ENCODE measurements at places on chromosomes 5 and 9.
A peak's percentile ranks its signal among the peaks of the same experiment; 100 is the strongest.

DNA sequence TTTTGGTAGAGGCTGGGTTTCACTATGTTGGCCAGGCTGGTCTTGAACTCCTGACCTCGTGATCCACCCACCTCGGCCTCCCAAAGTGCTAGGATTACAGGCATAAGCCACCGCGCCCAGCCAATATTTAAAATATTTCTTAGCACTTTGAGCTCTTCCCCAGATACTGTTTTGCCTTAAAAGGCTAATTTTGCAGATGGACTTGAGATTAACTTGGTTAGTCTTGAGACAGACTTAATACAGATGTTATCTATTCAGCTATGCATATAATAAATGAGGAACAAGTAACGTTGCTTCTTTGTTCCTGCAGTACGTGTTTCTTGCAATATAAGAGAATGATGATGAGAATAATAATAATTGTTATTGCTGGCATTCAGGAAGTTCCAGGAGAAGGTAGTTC, 56.3 kb downstream of the PCSK5 start:
- DNase-seq: no peak

- no peak for DNase-seq
Measured at GRCh38 chr9:126055381-126055985, 271.1 kb upstream of the MVB12B start.

DNA sequence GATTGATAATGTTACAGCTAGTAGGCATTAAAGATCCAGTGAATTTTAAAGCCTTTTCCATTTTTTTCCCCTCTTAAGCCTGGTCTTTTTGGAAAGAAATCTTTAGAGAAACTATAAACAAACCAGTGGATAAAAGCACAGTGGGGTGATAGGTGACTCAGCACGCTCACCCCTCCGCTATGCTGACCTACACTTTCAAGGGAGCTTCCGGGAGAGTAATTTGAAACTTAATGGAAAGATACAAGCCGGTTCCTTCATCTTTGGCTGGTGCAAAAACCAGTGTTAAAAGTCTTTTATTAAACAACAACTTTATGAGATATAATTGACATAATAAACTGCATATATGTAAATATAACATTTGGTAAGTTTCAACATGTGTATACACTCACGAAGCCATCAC, 27.0 kb upstream of the ALDOB start:
- DNase-seq: no peak

DNA sequence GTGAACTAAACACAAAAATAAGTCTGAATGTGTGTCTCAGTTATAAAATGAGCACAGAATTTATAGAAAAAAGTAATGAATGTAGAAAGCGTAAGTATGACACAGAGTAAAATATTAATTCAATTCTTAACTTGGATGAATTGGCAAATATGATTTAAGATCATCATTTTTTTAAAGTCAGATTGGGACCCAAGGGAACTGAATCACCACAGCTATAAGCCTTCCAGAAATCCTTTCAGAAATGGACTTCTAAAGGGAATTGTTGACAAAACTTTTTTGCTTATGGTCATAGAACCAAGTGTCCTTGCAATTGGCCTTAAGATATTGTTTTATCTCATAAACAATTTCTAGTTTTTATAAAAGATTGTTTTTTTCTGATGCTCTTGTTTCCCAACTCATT, 495.1 kb upstream of the DAB2 start:
- DNase-seq: no peak

DNA sequence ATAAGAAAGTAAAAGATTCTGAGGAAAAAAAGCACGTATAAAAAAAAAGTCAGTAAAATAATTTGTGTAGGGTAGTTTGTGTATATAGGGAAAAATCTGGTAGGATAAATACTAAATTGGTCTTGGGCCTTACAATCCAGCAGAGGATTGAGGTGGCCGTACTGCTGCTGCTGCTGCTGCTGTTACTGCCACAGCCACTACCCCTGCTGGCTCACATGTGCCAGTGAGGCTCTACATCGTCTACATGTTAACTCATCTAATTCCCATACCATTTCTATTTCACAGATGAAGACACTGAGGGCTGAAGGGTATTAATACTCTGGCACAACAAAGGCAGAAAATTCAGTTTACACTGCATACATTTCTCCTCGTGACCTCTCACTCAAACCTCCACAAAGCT, 928.5 kb downstream of the TLE4 start:
- no peak for DNase-seq

- no peak for DNase-seq
Measured at GRCh38 chr9:90855208-90855902, 53.7 kb downstream of the SYK start.

DNA sequence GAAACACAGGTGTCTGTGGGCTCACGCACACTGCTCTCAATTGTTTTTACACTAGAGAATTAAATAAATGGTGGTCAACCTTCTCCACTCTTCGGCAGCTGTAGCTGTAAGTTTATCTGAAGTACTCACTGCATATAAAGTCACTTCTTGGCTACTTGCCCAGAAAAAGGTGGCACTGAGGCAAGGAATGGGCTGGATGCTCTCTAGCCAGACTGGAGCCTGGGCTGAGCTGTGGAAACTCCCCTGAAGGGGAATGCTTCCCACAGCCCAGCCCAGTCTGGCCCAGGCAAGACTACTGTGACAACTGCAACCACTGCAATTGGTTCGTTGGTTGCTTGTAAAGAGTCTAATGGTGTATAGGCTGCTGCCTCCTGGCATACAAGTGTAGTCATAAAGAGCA, 4.5 kb downstream of the LEAP2 start:
- no peak for DNase-seq

GRCh38 chr9:95947118-95947517, 71.6 kb downstream of the ERCC6L2 start:
- DNase-seq: no peak

- DNase-seq: no peak
Measured at GRCh38 chr5:175520873-175521272, 42.5 kb downstream of the SFXN1 start.

DNA sequence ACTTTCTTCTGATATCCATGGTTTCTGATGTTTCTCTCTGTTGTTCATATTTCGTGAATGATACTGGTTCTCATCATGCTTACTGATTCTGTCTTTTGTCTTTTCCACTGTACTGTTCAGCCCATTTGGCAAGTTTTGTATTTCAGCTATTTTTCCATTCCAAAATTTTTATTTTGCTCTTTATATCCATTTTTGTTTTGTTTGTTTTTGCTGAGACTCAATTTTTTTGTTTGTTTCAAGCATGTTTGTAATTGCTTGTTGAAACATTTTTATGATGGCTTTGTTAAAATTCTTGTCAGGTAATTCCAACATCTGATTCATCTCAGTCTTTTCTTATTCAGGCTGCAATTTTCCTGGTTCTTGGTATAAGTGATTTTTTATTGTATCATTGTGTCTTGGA, 64.0 kb downstream of the ERCC6L2 start:
- DNase-seq: no peak

- no peak for DNase-seq
Measured at GRCh38 chr5:131672776-131673175, 37.7 kb upstream of the RAPGEF6 start.

DNA sequence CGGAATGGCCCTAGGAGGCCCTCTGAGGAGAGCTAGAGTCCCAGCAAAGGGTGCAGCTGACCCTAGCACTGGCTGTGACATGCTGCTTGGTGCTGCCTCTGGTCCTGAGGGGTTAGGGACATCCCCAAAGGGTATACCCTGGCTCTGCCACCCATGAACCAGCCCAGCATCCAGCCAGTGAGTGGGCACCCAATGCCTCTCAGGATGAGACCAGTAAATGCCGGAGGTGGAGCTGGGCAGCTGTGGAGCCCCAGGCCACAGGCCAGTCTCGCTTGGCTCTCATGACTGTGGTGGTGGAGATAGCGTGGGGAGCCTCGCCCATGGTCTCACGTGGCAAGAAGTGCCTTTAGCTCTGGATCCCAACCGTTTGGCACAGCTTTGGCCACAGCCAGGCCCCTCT, 3.7 kb upstream of the CEL start:
- no peak for DNase-seq

GRCh38 chr5:14617441-14617840, 35.8 kb downstream of the OTULINL start:
- DNase-seq: no peak

DNA sequence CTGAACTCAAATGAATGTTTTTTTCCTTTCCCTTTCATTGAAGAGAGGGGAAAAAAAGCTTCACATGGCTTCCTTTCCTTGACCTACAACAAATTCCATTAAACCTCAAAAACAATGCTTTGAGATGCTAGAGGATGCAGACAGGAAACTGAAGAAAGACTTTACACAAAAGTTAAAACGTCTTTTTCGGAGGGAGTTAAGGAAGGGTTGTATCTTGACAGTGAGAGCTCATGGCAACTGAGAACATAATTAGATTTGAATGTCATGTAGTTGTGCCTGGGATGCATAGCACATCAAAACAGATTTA, 66.4 kb downstream of the EBF1 start:
- no peak for DNase-seq

DNA sequence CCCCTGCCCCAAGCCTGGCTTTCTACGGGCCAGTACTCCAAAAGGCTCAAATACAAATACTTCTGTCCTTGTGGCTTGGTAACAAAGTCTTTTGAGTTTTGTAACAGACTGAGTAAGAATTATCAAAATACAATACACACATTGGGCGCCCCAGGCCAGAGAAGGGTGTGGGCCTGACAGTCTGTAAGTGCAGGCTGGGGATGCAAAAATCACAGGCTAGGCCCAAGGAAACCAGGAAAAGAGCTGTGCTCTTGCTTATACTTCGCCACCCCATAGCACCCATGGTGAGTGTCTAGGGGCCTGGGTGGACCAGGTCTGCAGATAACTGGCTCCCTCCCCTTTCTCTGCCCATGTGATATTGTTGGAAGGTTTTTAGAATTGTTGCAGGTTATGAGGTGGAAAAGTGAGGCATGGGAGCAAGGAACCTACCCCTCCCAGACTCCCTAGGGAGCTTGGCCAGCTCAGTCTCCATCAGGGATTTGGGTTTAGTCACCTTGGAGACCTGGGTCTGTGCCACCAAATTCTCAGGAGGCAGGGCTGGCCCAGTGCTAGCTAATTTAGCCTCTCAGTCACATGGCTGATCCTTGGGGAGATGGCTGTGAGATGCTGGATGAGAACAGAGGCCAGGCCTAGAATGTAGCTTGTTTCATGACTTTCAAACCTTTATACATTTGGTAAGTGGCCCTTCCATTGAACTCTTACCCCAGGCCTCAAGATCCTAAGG, 72.9 kb downstream of the TARS1 start:
- no peak for DNase-seq

DNA sequence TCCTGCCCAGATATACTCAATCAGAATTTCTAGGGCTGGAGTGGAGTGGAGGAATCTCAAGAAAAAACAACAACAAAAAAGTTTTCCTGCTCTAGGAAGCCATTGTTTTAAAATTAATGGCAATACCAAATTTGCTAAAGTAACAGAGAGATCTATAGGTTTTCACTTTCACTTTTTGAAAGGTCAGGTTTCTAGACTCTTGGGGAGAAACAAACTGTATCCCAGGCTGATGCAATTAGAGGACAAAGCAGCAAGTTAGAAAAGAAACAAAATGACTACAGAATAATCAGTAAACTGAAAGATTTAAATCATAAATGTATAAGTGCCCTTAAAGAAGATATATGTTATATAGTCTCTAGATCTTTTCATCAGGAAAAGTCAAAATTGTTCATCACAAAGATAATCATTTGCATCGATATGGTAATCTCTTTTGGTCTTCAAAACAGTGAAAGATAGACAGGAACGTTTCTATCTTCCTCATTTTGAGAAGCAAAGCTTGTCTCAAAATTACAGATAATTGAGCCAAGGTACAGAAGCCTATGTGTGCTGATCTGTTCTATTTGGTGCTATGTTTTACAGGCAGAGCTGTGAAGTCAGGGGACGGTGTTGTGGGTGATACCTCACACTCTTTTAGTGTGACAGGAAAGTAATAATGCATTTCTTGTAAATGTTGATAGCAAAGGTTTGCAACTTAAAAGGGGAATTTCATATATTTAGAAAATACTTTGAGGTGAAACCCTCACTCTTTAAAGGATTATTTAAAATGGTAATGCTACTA, 1746.6 kb upstream of the C9orf72 start:
- DNase-seq: no peak

- no peak for DNase-seq
Measured at GRCh38 chr9:133089271-133089671, 27.5 kb downstream of the CEL start.

DNA sequence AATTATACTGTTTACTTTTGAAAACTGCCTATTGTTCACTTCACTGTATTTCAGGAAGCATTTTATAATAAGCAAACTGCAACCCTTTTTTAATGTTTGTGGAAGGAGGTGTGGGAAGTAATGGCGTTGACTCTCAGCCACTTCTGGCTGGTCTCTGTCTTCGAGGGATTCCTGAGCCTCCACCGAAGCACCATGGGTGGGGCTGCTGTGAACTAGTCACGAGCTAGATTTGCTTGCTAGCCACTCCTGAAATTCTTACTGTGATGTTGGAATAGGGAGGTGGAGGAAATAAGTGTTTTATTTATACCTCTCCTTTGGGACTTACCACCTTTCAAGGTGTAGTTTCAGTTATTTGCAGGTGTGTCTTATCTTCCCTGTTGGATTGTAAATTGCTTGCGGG, 26.8 kb downstream of the PIP5K1B start:
- no peak for DNase-seq

GRCh38 chr5:11715461-11716196, 188.6 kb downstream of the CTNND2 start:
- DNase-seq: no peak

- no peak for DNase-seq
Measured at GRCh38 chr5:59418808-59419207, 474.7 kb downstream of the PDE4D start.

GRCh38 chr5:110702300-110702699, 24.2 kb downstream of the TMEM232 start:
- no peak for DNase-seq

DNA sequence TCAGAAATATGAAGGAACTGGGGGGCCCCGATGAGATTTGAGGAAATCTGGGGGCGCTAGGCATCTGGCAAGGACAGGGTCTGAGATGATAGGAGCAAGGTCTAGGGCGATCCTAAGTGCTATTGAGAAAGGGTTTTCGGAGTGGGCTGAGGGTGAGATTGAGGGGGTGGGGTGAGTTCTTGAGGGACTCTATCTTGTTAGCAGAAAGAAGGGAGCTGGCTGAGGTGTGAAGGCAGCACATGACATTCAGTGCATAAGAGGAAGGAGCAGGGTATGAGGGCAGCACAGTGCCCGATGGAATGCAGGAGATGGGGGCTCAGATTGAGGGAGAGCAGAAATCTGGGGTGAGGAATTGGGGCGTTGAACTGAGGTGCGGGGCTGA, 640 bp downstream of the TRIM32 start:
- DNase-seq: peak; percentile 7

DNA sequence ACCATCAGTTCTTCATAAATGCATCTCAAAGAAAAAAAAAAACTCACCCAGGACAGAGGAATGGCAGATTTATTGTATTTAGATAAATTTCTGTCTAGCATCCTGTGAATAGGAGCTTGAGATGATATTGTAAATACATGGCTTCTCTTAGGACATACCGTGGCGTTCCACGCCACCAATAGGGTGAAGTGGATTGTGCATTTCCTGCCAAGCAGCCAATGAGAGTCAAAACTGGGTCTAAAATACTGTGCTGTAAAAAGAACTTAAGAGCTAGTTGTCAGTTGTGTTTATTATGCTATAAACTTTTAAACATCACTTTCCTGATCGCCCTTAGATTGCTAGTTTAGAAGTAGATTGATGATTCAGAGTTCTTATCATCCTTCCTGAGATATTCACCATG, 20.9 kb upstream of the TRPM6 start:
- DNase-seq: no peak

Data from activated naive CD4-positive, alpha-beta T cell treated with Interleukin-2 at 50 U/mL for 16 hours (primary cell).